HFFc6 (cell line): ENCODE measurements at places on chromosomes 11 and 22.

DNA sequence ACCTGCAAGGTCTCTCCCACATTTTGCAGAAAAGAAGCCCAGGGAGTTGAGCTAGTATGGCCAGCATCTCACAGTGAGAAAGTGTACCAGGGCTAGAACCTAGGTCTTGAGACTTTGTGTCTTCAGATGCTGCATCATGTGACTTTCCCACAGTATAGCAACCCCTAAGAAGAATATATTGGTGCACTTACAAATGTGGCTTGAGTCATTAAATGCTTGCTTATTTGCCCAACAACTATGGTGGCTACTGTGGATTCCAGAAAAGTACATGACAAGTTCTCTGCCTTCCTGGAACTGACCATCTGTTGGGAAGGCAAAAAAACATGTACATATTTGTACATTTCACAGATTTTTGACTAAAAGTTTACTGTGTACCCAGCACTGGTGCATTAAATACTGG is 55.0 kb downstream of the POLD3 start:
- no peak for DNase-seq

- DNase-seq = no peak
Measured at GRCh38 chr11:44979543-44980399, 29.1 kb upstream of the TP53I11 start.

DNA sequence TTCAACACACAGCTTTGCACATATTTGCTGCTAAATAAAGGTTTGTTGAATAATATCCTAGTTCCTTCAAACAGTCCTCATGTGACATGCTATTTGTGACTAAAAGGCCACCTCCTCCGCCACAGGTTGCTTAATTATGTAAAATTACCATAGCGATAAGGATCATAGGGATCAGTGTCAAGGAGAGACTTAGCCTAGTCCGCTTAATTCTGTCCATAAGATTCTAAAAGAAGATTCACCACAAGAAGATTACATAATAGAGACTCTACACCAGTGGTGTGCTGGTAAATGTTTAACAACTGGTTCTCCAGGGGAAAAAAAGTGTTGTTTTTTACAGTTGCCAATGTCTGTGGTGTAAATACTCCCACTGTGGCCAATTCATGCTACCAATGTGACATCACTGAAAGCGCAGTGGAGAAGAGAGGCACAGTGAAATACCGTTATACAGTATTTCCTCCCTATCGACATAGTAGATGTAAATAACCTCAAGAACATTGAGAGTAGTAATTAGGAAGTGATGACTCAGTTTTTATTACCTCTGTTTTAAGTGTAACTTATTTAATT is 4.2 kb upstream of the CHRDL2 start:
- DNase-seq = no peak

- DNase-seq = peak; percentile 89
Measured at GRCh38 chr11:118618115-118618990, 10.9 kb downstream of the PHLDB1 start.

- DNase-seq = no peak
Measured at GRCh38 chr11:206002-206384, 1.2 kb downstream of the BET1L start.

DNA sequence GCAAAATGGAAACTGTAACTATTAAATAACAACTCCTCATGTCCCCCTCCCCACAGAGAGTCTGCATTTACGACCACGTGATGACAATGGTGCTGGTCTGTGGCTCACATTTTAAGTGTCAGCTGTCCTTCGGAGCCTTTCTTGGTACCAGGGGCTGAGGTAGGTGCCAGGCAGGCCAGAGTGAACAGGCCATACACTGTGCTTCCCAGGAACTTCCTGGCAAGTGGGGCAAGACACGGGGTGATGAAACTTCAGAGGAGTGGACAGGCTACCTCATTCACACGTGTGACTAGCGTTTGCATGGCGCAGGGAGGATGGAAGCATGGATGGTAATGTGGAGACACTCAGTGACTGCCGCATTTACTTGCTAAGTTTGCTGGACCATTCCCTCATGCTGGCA is 10.4 kb upstream of the YPEL1 start:
- no peak for DNase-seq
